ENCODE measurements at places on chromosomes 1 and 21. TPM values are rescaled to one million over a fixed set of nuclear protein-coding genes. Genes with fewer than 3 reads are reported as not detected.
A peak's percentile ranks its signal among the peaks of the same experiment; 100 is the strongest.

GRCh38 chr1:248613742-248614141 is 16.2 kb upstream of the OR2T10 start:
- no peak for DNase-seq

DNA sequence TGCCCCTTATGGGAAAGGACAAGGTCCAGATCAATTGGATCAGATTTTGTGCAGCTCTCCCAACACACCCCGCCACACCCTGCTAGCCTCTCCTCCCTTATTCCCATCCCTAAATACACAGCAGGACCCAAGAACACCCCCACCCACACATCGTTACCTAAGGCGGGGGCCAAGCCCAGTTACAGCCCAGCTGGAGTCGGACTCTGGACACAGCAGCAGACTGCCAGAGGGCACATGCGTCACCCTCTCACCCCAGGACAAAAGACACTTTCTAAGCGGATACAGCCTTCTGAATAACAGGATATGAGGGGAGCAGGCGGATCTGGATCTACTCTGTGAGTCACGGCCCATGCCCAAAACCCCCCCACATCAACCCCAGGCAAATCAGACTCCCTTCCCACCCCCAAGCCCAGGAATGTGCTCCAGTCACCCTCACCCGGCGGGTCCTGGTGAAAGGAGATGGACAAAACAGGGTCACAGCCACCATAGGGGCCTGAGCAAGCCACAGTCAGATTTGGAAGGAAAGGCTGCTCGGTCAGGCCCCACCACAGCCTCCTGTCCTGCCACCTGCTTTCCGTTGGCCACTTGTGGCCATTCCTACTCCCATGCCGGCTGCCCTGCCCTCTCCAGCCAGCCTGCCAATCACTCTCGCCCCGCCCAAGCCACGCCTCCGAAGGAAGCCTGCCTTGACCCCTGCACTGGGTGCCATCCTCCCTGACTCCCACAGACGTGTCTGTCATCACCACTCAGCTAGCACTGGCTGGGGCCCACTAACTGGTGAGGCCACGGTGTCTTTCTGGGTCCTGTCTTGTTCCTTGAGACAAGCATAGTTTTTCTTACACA is 4.0 kb downstream of the S100A16 start:
- DNase-seq, result peak; percentile 99

GRCh38 chr21:45478115-45478801 is 64.0 kb downstream of the SLC19A1 start:
- DNase-seq, result peak; percentile 78

GRCh38 chr1:117534995-117535467 is 70.8 kb upstream of the TENT5C start:
- DNase-seq, result peak; percentile 78

The PEX19 gene
- total RNA-seq, result 33.9 TPM

The RHBDL2 gene
- total RNA-seq, result 0.28 TPM

DNA sequence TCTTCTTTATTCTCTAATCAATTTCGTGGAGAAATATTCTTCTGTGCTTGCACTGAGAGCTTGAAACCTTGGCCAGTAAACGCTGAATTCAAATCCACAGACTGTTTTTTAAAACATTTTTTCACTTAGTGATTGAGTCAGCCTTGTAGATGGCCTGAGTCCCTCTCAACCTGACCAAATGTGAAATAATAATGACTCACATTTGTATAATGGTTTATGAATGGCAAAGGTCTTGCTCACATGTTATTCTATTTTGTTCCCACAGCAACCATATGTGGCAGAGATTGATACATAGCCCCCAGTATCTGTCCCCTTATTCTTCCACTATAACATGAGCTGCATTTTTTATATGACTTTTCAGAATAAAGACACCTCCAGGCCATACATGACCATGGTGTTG is 47.8 kb upstream of the CCDC190 start:
- DNase-seq, result peak; percentile 67

GRCh38 chr1:110452330-110452729 is 1.4 kb downstream of the PROK1 start:
- no peak for DNase-seq

DNA sequence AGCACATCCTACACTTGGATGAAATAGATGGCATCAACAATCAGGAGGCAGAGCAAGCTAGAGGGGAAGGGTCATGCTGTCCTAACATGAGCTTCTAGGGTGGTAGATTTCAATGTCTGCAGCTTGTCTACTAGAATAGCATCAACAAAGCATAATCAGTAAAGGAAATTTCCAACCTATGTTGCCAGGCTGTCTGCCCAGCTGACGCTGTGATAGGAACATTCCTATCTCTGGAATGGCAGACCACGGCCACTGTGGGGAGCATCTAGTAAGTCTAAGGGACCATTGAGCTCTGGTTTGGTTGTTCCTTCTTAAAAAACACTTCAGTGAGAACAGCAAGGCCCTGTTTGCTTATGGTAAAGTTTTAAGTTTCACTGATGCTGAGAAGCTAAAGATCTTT is 206.8 kb downstream of the PAPPA2 start:
- no peak for DNase-seq

DNA sequence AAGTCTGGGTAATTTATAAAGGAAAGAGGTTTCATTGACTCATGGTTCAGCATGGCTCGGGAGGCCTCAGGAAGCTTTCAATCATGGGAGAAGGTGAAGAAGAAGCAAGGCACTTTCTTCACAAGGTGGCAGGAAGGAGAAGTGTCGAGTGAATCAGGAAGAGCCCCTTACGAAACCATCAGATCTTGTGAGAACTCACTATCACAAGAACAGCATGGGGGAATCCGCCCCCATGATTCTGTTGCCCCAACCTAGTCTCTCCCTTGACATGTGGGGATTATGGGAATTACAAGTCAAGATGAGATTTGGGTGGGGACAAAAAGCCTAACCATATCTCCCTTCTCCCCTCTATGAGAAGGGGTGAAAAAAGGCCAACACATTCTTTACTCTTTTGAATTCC is 11.2 kb upstream of the IVNS1ABP start:
- no peak for DNase-seq

The NBPF20 gene
- total RNA-seq, result 5.6 TPM

- no peak for DNase-seq
Measured at GRCh38 chr1:186960861-186961260, 132.1 kb downstream of the PLA2G4A start.

DNA sequence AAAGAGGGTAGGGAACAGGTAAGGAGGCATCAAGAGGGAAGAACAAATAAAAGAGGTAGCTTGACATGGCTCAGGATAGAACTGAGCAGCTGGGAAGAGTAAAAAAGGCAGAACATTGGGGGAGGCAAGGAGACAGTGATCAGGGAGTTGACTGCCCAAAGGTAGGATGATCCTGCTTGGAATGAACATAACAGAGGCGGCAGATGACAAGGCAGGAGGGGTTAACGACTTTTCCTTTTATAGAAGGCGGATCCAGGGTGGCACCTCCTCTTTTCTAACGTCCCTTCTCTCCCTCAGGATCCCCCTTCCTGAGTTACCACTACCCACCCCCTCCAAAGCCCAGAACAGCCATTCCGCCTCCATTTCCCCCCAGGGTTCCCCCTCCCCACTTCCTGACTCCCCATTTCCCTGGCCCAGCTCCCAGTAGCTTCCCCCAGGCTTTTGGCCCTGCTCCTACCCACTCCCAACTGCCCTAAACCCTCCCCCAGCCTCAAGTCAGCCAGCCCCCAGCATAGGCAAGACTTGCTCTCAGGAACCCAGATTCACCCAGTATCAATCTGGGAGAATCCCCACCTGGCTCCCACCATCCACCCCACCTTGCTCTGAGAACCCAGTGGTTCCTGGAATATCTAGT is 769 bp upstream of the ADAMTS4 start:
- DNase-seq, result peak; percentile 41

The DENND2D gene
- total RNA-seq, result 2.6 TPM

GRCh38 chr1:107940701-107941100 is 24.3 kb downstream of the VAV3 start:
- DNase-seq, result no peak

All from dermis blood vessel endothelial cell (primary cell).